NCI-H510A (cell line): ENCODE measurements at places on chromosomes 2 and 18.

DNA sequence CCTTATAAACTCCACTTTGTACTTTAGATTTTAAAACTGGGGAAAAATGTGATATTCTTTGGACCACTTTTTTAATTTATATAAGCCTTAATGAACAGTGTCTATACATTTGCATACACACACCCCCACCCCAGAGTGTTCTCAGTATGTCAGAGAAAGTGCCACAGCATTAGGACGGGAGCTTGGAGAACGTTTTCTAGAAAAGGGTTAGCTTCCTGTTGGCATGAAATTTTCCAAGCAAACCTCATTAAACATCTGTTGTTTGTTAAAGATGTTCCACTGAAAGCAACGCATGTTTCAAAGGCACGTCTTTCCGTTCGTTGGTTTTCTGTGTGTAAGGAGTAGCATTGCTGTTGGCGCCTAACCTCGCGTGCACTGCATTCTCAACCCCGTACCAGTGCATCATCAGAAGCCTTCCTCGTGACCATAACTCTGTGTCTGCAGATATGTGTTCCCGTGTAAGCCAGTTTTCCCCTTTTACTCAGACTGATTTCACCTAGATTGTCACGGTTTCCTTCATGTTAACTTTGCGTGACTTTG is 228.5 kb downstream of the ALPK2 start:
- DNase-seq = no peak

GRCh38 chr2:120829633-120830025 is 94.0 kb downstream of the GLI2 start:
- no peak for DNase-seq

GRCh38 chr18:8889489-8889888 is 184.1 kb downstream of the MTCL1 start:
- DNase-seq = no peak

- DNase-seq = no peak
Measured at GRCh38 chr18:37628470-37629220, 63.0 kb upstream of the CELF4 start.

DNA sequence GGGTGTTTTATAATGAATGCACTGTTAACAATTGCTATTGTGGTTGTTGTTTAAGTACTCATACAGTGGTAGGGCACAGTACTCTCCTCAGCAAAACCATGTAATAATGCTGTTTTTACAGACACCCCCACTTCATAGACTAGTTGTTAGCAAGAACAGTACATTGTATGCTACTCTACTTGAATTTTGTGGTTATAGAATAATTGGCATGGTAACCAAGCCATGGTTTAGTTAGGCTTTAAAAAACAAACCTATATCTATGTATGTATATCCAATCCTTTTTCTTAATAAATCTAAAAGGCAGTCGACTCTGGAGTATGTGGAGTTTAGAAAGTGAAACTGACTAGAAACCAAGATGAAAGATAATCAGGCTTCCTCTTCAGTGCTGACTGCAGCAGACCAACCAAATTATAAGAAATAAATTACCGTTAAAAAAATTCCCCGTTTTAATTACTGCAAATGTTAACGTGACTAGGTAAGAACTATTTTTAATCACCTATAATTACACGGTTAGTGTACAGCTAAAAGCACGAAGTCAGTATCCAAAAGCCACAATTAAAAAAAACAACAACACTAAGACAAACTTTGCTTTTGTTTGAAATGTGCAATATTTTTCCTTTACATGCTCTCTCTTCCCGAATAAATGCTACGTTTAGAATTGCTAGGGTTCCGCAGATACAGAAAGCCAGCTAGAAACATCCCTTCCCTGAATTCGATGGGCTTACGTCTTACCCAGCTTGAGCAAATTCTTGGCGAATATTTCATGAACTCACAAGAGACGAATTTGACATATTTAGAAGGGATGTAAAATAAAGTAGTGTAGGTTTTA is 113.3 kb upstream of the SERTAD2 start:
- no peak for DNase-seq

GRCh38 chr2:20595439-20596192 is 55.3 kb downstream of the HS1BP3 start:
- no peak for DNase-seq

- DNase-seq = no peak
Measured at GRCh38 chr2:200845194-200845593, 19.3 kb downstream of the CLK1 start.

GRCh38 chr2:100470898-100471514 is 724 bp downstream of the NMS start:
- DNase-seq = no peak

GRCh38 chr2:213017404-213017803 is 134.0 kb downstream of the IKZF2 start:
- DNase-seq = no peak
